ENCODE measurements at places on chromosomes 12 and 14.

GRCh38 chr12:121738340-121738858 is 25.8 kb downstream of the TMEM120B start:
- no peak for DNase-seq

GRCh38 chr14:24426150-24426911 is 3.1 kb downstream of the CBLN3 start:
- DNase-seq = no peak

- no peak for DNase-seq
Measured at GRCh38 chr12:127555071-127555470, 711.9 kb upstream of the TMEM132C start.

DNA sequence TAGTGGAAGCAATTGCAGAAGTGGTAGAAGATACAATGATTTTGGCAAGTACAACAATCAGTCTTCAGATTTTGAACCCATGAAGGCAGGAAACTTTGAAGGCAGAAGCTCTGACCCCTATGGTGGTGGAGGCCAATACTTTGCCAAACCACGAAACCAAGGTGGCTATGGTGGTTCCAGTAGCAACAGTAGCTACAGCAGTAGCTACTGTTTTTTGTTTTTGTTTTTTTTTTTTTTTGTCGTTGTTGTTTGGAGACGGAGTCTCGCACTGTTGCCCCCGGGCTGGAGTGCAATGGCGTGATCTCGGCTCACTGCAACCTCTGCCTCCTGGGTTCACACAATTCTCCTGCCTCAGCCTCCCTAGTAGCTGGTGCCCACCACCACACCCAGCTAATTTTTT is 47.4 kb downstream of the IFNG-AS1 start:
- DNase-seq = no peak

Data from M059J (cell line).